BJ (cell line): ENCODE measurements at places on chromosomes 3 and 15. TPM values are rescaled to one million over a fixed set of nuclear protein-coding genes. Genes with fewer than 3 reads are reported as not detected.

DNA sequence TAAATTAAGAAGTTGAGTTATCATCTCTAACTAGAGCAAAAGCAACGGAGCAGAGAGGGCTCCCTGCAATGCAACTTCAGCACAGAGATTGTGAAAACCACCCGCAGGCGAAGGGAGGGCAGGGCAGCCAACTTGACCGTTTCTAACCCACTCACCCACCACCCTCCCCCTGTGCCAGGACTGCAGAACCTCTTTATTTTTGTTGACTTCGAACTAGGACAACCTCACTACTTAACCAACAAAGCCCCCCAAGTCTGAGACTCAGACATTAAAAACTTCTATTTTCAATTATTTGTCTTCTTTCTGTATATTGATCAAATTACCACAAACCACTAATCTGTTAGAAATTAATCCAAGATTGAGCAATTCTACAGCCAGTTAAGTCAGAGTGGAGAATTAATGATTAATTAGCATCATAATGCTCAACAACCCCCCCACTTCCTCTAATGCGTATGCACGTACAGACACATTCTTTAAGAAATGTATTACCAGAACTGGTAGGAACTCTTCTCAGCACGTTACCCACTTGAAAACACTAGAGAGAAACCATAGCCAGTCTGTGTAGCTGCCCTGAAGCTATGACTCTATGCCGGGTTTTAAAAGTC is 2.0 kb downstream of the MGLL start:
- no peak for DNase-seq

Gene ACKR4
- 26.7 and 42.8 TPM in 2 replicates for polyA plus RNA-seq

Gene KBTBD13
- not detected in 2 replicates for polyA plus RNA-seq

Gene LAMB2
- 967 and 1,544 TPM in 2 replicates for polyA plus RNA-seq

Gene TNIK
- 2.1 and 3.9 TPM in 2 replicates for polyA plus RNA-seq

- no peak for DNase-seq
Observed at GRCh38 chr15:76905855-76906254, 715 bp upstream of the SCAPER start.

- DNase-seq: no peak
Observed at GRCh38 chr3:44159696-44160300, 81.9 kb upstream of the TOPAZ1 start.

Gene MYH15
- 0.02 TPM in 2 replicates for polyA plus RNA-seq

GRCh38 chr3:33879540-33879939 is 81.1 kb downstream of the PDCD6IP start:
- no peak for DNase-seq

- no peak for DNase-seq
Observed at GRCh38 chr3:184284696-184285095, 8.9 kb downstream of the ECE2 start.

- no peak for DNase-seq
Observed at GRCh38 chr3:159137949-159138348, 336.1 kb downstream of the MFSD1 start.

DNA sequence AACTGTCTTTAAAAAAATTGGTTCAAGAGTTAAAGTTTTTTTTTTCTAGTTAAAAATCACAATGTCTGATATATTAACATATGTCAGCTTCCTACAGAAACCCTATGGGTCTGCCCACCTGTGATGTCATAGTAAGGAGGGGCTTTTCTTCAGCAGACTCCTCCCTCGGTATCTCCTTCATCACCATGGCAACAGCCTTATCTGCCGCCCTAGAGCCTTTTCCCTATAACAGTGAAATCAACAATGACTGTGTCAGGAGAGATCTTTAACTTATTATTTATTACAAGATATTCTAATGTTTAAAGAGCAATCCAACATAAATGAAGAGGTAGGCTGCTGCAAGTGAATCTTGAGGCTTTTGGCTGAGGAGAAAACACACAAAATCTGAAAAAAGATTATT is 138.7 kb downstream of the PEX5L start:
- no peak for DNase-seq
